Stimulated activated CD4-positive, alpha-beta T cell treated with anti-CD3 and anti-CD28 coated beads, TNF-alpha, amount 100 ng/mL, for 24 hours (primary cell): ENCODE measurements at places on chromosomes 6 and 20.

GRCh38 chr20:44357555-44358125, 2.1 kb downstream of the HNF4A start:
- no peak for DNase-seq

GRCh38 chr20:49252556-49253350, 25.1 kb downstream of the ZNFX1 start:
- no peak for DNase-seq

DNA sequence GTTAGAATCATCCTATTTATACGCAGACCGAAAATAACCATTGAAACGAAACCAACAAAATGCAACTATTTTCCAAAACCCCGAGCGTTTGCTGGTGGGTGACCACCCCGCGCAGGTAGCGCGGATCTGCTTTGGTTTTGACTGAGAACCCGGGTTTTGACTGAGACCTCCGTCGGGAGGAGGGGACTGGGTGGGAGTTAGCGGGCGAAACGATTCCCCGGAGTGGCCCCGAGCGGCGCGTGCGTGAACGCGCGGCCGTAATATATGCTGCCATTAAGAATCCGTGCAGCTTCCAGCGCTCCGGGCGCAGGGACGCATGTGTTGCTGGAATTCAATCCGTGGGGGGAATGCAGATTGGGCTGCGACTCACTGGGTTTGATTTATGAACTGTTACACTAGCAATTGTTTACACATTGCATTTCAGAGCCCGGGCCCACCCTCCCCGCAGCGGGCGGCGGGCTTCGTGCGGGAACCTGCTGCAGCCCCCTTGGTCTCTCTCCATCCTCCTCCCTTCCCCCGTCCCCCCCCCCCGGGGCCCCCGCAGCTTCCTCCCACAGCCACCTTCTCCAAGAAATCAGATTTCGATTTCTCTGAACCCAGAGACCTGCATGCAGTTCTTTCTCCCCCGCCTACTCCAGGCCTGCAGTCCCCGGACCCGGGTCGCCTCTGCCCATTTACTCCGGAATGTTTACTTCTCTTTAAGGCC, 9.9 kb downstream of the NRN1 start:
- DNase-seq, result no peak

DNA sequence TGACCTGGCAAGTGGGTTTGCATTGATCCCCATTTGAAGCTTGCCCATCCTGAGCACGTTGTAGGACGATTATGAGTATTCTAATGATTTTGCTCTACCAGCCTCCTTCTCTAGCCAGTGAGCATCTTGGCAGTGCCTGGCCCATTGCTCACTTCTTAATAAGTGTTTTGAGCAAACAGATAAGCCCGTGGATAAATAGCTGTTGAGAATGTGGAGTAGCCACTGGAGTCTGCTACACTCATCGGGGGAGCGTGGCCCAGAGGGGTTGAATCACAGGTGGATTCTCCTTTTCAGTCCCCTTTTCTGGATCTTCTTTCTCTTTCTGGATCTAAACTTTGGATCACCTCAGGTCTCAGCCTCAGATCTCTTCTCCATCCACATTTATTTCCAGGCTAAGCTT, 15.9 kb upstream of the EDN3 start:
- DNase-seq, result no peak

DNA sequence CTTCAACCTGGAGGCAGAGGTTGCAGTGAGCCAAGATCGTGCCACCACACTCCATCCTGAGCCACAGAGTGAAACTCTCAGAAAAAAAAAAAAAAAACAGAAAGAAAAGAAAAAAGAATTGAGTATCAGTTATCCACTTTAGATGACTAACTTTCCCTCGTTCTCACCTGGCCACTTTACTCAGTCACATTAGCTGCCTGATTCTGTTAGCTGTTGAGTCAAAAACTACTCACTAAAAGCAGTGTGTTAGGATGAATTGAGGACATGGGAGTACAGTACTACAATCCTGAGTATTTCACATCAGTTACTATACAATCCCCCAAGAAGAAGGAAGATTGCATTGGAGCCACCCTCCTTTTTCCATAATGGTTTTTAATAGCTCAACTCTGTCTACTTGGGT, 114.6 kb downstream of the ADAT2 start:
- DNase-seq, result no peak

DNA sequence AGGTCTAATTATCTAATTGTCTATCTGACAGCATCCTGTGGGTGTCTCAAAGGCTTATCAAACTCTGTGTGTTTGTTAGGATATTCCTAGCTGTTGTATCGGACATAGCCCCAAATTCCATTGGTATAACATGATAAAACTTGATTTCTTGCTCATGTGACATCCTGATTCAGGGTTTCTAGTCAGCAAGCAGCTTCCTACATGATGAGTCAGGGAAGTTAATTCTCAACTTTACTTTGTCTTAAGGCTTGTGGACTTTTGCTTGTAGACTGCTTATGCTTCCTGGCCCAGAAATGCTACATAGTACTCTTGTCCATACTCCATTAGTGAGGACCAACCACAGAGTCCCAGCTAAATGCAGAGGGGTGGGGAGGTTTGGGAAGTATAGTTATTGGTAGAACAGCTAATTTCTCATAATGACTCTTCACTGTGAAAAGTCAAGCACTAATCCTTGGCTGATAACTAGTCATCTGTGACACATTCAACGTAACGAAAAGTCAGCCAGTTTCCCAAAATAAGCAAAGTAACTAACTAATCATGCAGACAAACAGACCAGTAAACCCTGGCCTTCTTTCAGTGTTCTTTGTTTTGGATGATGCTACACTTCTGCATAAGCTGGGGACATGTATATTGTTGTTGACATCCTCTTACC, 25.8 kb downstream of the NKAIN2 start:
- no peak for DNase-seq
